ENCODE measurements at places on chromosomes 1 and 21. TPM values are rescaled to one million over a fixed set of nuclear protein-coding genes. Genes with fewer than 3 reads are reported as not detected.

The ZNF648 gene
- polyA plus RNA-seq = 0.63 TPM

The PAQR7 gene
- polyA plus RNA-seq = 29.7 TPM

The S100A12 gene
- not detected for polyA plus RNA-seq

The SUSD4 gene
- 19.2 TPM for polyA plus RNA-seq

The MGST3 gene
- 163 TPM for polyA plus RNA-seq

The SPATA21 gene
- 0.40 TPM for polyA plus RNA-seq

The RHOU gene
- 14.3 TPM for polyA plus RNA-seq

GRCh38 chr1:218463194-218464156 lies 118.3 kb downstream of the TGFB2 start:
- DNase-seq = no peak

DNA sequence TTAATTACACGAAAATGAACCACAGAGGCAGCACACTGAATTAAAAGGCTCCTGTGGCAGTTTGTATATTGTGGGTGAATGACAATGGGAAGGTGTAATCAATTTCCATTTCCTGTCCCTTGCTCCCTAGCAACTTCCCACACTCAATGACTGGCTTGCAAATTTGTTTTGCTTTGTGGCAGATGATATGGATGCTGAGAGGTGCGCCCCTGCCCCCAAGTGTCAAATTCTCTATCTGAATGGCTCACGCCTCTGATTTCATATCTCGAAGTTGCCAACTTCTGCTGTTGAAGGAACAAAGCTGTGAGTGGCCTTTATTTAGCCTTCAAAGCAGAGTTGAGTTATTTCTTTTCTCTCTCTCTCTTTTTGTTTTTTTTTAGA lies 86.0 kb downstream of the FOXD2 start:
- DNase-seq = no peak

DNA sequence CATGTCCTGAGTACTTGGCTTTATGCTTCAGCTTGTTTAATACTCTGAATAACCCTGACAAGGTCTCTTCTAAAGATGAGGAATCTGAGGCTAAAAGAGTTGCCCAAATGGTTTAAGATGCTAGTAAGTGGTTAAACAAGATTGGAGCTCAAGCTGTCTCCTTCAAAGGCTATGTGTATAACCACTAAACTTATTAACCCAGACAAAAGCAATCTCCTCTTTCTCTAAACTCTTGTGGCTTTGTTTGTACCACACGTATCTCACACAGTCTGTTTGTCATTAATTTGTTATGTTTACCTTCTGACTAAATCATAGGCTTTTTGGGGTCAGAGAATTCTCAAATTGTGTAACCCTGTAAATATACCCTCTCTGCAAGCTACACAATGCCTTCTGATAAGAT lies 89.9 kb downstream of the HMCN1 start:
- no peak for DNase-seq

DNA sequence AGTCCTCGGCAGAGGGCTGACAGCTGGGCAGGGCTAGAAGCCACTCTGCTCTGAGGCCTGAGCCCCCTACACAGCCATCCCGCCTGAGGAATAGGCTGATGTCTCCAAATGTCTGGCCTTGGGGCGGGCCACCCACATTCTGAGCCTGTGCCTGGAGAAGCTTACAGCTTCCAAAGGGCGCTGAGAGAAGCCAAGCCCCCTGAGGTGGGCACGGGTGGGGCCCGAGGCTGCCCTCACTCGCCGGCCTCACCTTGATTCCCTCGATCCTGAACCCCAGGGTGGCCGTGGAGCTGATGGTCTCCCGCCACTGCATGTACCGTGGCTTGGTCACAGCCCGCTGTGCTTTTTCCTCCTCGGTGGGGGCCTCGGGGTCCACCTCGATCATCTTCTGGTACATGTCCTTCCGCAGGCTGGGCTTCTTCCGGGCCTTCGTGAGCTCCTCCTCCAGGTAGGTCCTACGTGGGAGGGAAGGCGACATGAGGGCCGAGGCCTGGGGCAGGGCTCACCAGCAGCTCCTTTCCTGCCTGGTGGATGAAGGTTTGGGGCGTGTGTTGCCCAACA lies 93.2 kb downstream of the STUM start:
- DNase-seq = no peak

DNA sequence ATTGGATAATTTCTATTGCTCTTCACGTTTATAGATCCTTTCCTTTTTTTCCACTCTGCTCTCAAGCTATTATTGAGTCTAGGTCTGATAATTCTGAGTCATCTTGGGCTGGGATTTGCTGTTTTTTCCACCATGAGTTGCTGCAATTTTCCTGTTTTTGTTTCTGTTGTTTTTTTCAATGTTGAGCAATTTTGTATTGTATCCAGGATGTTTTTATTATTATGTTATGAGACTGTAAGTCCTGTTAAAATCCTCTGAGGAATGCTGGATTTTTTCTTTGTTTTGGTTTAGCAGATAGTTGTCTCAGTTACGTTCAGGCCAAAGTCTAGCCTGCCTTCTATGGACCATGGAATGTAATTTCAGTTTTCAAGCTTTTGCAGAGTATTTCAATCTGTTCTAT lies 13.0 kb upstream of the SLC35A3 start:
- no peak for DNase-seq

DNA sequence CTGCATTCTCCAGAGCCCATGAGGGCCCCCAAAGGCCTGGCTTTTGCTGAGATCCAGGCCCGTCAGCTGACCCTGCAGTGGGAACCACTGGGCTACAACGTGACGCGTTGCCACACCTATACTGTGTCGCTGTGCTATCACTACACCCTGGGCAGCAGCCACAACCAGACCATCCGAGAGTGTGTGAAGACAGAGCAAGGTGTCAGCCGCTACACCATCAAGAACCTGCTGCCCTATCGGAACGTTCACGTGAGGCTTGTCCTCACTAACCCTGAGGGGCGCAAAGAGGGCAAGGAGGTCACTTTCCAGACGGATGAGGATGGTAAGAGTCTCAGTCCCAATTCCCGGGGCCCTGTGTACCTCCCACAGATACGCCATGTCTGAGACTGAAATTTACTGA lies 39.1 kb downstream of the PTPRU start:
- no peak for DNase-seq

GRCh38 chr1:10628685-10629084 lies 153.9 kb downstream of the PEX14 start:
- no peak for DNase-seq

GRCh38 chr1:203645996-203646395 lies 19.4 kb downstream of the ATP2B4 start:
- no peak for DNase-seq

GRCh38 chr1:219362702-219363101 lies 189.0 kb downstream of the LYPLAL1 start:
- no peak for DNase-seq

DNA sequence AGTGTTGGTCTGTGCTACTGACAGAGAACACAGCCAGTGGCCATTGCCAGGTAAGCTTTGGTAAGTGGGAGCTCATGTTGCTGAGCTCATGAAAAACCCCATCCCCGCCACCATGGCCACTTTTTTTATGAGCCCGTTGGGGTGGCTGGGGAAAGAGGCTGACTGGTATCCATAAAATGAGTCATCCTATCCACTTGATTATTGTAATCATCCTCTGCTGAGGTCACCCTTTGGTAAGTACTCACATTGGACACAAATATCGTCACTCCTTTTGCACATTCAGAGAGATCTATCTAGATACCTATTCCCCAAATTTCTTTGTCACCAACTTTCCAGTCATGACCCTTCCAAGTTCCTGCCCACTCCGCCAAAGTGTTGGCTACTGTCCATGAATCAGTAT lies 22.0 kb downstream of the SLAMF7 start:
- DNase-seq = no peak

- no peak for DNase-seq
These were observed 10.8 kb downstream of the SCNN1D start for GRCh38 chr1:1291023-1291528.

- no peak for DNase-seq
These were observed 9.8 kb downstream of the SSBP3 start for GRCh38 chr1:54396261-54396933.

All from left kidney (tissue), 8 donors.